ENCODE measurements at places on chromosomes 11 and 22.
A peak's percentile ranks its signal among the peaks of the same experiment; 100 is the strongest.

DNA sequence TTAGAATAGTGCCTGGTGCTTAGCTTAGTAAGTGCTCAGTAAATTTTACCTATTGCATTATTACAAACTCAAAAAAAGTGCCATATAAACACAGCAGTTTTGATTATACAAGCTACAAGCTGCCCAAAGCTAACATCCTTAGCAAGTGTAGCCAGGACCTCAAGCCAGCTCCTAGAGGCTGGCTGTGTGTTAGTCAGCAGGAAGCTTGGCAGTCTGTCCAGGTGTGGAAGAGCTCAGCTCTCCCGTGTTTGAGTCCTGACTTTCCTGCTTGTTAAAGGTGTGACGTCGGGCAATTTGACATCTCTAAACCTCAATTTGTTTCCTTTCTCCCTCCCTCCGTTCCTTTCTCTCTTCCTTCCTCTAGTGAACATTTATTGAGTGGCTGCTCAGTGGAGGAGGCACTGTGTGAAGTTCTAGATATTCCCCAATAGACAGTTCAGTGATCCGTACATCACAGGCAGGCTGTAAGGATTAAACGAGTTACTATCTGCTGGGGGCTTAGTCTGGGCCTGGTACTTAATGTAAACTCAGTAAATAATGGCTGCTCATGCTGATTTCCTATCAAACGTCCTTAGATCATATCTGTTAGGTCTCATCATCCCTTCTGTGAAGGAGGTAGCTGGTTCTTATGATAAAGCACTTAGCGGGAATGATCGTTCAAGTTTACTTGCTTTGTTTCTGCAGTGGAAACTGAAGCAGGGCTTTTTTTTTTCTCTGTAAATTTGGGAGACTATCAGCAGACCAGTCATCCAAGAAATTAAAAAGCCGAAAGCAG lies 68.7 kb downstream of the PRR5L start:
- DNase-seq, result no peak

DNA sequence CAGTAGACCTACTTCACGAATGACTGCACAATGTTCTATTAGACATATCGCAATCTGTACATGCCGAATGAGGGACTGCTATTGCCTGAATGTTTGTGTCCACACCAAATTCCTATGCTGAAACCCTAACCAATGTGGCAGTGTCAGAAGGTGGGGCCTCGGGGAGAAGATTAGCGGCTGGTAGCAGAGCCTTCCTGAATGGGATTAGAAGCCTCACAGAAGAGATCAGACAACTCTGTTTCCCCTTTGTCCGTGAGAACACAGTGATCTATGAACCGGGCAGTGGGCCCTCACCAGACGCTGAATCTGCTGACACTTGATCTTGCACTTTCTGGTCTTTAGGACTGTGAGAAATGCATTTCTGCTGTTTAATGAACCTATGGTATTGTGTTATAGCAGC lies 33.1 kb downstream of the LRFN4 start:
- no peak for DNase-seq

DNA sequence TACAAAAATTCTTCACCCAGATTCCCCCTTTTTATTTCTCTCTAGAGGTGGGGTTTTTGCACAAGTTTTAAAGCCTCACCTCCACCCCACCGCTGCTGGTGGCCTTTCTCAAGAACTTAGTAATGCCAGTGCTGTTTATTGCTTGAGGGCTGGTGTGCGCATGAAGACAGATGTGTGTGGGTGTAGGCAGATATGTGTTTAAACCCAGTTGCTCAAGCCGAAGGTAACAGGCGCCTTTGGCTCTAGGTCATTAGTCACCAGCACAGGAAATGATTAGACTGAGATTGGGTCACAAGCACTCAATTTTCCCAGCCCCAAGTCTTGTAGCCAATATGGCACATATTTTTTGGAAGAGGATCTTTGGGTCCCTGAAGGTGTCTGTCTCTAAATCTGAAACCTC lies 2.7 kb upstream of the CLMP start:
- DNase-seq, result no peak

GRCh38 chr11:111812211-111812610 lies 46.0 kb upstream of the PPP2R1B start:
- DNase-seq, result no peak

GRCh38 chr22:45994491-45995404 lies 17.8 kb upstream of the WNT7B start:
- peak; percentile 77 for DNase-seq

GRCh38 chr11:2924821-2925675 lies 4.2 kb downstream of the PHLDA2 start:
- DNase-seq, result no peak

GRCh38 chr11:134341805-134342571 lies 10.2 kb downstream of the GLB1L2 start:
- no peak for DNase-seq

GRCh38 chr22:40041366-40042137 lies 46.8 kb downstream of the FAM83F start:
- DNase-seq, result no peak

GRCh38 chr11:81303038-81303664 lies 1430.5 kb downstream of the FAM181B start:
- DNase-seq, result no peak

All from CD4-positive, alpha-beta T cell treated with Interleukin-10 for 1 hour (primary cell).